ENCODE measurements at places on chromosomes 2 and 18.

DNA sequence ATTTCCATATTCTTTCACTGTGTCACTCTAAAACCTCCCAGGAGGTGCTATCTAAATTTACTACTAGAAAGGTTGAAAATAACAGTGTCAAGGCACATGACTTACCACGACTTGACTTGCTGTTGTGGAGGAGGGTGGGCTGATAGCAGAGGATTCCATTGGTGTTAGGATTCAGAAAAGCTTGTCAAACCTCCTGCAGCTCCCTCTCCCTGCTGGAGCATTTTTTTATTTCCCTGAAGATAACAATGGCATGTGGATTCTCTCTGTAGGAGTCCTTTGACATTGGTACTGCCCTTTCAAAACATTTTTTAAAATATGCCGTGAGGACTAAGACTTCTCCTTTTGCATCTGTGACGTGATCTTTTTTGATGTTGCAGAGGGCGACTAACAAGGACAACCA, 696.9 kb upstream of the GYPC start:
- no peak for DNase-seq

DNA sequence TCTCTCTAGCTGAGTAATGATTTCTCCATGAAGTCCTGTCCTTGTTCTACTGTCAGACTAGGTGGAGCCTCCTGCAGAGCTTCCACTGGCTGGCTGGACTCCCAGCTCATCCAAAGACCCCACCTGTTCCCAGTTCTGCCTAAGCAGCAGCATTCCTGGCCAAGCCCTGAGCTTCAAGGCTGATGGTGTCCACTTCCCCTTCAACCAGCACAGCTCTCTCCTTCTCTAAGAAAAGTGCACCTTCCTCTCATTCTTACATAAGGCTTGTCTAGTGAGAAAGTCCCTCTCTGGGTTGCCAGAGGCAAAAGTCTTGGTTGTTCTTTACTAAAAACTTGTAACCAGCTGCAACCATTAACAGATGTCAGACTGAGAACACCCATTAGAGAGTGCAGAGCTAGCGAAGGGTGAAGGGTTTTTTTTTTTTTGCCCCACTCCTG, 58.9 kb downstream of the CXCR4 start:
- DNase-seq = no peak

DNA sequence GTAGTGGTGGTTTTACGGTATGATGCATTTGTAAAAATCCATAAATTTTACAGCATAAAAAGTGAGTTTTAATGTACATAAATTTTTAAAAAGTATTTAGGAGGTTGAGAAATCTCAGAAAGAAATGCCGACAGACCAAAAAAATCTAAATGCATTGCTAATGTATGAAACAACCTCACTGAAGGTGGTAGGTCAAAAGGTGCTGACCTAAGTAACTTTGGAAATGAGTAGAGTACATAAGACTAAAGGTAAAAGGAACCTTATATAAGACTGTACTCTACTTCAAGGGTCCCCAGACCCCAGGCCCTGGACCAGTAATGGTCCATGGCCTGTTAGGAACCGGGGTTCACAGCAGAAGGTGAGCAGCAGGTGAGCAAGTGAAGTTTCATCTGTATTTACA, 163.4 kb downstream of the COL6A3 start:
- no peak for DNase-seq

- DNase-seq = no peak
Observed at GRCh38 chr2:48221846-48222516, 308.0 kb upstream of the STON1 start.

DNA sequence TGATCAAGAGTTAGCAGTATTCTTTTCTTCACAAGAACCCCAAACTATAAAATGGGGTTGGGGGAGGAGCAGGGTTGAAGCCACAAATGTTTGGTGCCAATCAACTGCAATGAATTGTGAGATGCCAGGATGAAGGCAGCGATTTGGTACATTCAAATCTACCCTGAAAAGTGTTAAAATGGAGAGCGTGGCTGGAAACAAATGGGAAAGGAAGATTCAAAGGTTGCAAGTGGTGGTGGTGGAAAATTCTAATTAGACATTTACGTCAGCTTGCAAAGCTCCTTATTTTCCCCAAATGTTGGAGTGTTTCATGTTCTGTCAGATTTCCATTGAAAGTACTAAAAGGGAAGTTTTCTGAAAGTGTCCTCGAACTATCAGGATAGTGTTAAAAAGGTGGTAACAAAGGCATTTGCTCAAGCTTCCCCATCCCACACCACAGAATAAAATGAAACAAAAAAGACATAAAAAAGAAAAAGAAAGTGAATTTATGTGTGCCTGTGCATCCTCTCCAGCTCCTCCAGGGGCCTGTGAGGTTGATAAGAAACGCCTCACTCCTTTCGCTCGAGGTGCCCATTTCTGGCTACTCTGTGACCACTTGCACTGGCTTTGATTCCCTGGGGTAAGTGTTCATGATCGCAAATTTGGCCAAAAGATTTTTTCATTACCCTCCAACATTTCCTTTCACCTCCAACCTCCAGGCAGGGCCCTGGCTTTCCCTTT, 424.1 kb upstream of the POU3F3 start:
- no peak for DNase-seq

GRCh38 chr2:144154205-144154604, 365.7 kb downstream of the ZEB2 start:
- DNase-seq = no peak

DNA sequence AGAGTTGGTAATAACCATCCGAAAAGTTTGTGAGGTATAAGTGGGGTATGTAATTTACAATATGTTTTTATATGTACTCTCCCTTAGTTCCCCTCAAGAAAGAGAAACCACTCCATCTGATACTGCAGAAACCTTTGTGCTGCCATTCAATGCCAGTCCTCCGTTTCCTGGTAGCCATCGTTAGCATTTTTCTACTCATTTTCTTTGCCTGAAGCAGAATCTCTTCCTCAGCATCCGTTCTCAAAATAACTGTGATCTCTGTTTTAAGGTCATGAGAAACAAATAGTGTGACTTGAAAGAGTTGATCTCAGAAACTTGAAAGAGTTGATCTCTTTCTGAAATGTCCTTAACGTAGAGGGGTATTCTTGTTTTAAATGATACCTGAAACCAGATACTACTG, 996 bp downstream of the PTCD3 start:
- no peak for DNase-seq

- DNase-seq = no peak
Observed at GRCh38 chr18:32867936-32868335, 95.1 kb upstream of the KLHL14 start.

Data from stimulated activated CD4-positive, alpha-beta T cell treated with anti-CD3 and anti-CD28 coated beads, Interleukin-1b, Interleukin-23, amount 100 ng/mL, for 1 hour (primary cell).